ENCODE measurements at places on chromosomes 6 and 20. TPM values are rescaled to one million over a fixed set of nuclear protein-coding genes. Genes with fewer than 3 reads are reported as not detected.

GRCh38 chr6:167669870-167670802, 156.6 kb upstream of the AFDN start:
- no peak for DNase-seq
- no peaks in the 10 kb centered on the region for H3K27me3 ChIP-seq
- H3K4me3 ChIP-seq, result no peak overlapping the region
- no peaks in the 10 kb centered on the region for H3K4me1 ChIP-seq

CYB5R4 gene
- total RNA-seq, result 8.5 TPM

HLA-F gene
- total RNA-seq, result 30.4 TPM

VSX1 gene
- total RNA-seq, result not detected

- peaks cover 73% of the 10 kb centered on the region for H3K4me1 ChIP-seq
- H3K4me3 ChIP-seq, result no peak overlapping the region
- H3K27me3 ChIP-seq, result no peaks in the 10 kb centered on the region
- no peak for DNase-seq
- H3K36me3 ChIP-seq, result no peaks in the 10 kb centered on the region
Measured at GRCh38 chr6:44063561-44064059, 63.6 kb downstream of the MRPL14 start.

DNA sequence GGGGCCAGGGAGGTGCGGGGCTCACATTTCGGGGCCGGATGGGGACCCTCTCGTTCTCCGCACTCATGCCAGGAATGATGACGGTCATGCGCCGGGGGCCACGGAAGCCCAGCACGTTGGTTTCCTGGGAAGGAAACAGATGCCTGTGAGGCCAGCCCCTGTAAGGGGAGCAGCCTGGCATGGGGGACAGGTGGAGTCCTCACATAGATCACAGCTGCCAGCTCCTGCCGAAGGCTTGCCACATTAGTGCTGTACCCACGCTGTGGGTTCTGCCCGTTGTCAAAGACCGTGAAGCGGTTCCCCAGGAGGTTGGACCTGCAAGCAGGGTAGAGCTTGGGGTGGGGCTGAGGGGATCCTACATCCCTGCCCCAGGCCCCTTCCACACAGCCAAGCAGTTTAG, 6.7 kb upstream of the TEAD3 start:
- peaks cover 6% of the 10 kb centered on the region for H3K4me1 ChIP-seq
- peaks cover 27% of the 10 kb centered on the region for H3K27me3 ChIP-seq
- no peak overlapping the region for H3K4me3 ChIP-seq
- DNase-seq, result peak; percentile 37
- no peak overlapping the region for H3K27ac ChIP-seq

DNA sequence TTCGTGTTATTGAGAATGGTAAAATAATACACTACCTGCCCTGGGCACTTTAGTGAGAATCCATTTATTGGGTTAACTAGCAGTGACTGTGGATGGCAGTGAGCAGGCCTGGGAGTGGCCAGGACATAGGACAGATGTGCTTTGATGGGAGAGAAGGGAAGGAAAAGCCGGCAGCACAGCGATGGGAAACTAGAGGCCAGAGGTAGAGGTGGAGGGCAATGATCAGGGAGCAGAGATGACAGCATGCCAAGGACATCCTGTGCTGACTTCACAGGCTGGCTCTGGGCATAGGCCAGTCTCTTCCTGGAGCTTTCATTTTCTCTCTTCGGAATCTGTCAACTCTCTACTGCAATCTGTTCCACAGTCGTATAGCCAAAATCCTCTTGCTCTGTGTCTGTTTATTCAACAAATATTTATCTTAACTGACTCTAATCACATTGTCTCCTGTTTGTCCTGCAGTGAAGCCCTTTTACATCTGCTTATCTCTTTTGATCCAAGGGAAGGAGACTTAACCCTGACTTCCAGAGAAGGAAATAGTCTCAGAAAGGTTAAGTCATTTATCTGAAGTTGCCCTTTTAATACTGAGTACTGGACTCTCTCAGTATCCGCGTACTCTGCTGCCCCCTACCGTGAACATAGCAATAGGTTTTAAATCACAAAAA, 18.4 kb upstream of the MMP24 start:
- no peaks in the 10 kb centered on the region for H3K27me3 ChIP-seq
- H3K27ac ChIP-seq, result peak overlapping the region; percentile 34
- peak; percentile 54 for DNase-seq
- peaks cover 5% of the 10 kb centered on the region for H3K4me1 ChIP-seq
- H3K4me3 ChIP-seq, result peak overlapping the region; percentile 19

OR2W1 gene
- total RNA-seq, result not detected

DEFB124 gene
- total RNA-seq, result not detected

TRIM39 gene
- 12.1 TPM for total RNA-seq

TRIM15 gene
- total RNA-seq, result not detected

- H3K4me3 ChIP-seq, result no peak overlapping the region
- H3K27ac ChIP-seq, result no peak overlapping the region
- H3K4me1 ChIP-seq, result peaks cover 13% of the 10 kb centered on the region
- no peaks in the 10 kb centered on the region for H3K27me3 ChIP-seq
- H3K36me3 ChIP-seq, result no peaks in the 10 kb centered on the region
Measured at GRCh38 chr6:114100215-114100994, 129.5 kb upstream of the HDAC2 start.

DNA sequence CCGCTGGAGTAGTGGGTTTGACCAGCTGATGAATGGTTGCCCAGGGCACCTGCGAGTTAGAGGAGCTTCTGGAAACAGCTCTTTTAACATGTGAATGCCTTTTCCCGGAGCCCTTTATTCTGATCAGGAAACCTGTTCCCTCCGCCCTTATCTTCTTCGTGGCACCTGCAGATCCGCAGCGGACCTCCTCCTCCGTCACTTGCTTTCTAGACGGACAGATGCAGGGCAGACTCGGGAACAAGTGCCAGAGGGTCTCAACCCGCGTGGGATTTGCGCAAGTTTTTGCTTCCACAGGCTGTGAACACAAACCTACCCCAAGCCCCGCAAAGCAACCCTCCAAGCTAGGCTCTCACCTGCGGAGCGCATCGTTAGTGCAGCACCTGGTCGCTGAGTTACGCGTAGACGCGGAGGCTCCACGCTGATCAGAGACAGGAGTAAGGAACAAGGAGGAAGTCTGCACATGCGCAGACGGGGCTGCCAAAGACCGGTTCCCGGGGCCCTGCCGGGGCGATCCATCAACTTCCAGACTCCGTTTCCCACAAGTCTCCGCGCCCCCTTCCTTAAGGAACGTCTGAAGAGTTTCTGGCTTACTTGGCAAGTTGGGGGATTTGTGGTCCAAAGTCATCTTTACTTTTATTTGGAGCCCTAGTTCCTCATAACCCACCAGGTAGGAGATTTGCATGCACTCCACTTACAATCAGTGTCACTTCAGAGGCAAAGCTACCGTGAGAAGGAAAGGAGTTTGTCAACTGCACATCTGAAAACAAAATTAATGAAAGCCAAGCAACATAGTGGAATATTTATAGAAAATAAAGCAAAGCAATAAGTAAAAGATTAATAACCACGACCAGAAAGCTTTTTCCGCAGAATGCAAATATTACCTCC, 52.7 kb upstream of the ELMO2 start:
- no peaks in the 10 kb centered on the region for H3K4me1 ChIP-seq
- DNase-seq, result no peak
- no peaks in the 10 kb centered on the region for H3K27me3 ChIP-seq
- no peak overlapping the region for H3K27ac ChIP-seq

Measured in osteoblast (primary cell).